ENCODE measurements at places on chromosomes 5 and 9.

- DNase-seq, result no peak
These were observed 308.7 kb downstream of the AGTPBP1 start for GRCh38 chr9:85433046-85433445.

DNA sequence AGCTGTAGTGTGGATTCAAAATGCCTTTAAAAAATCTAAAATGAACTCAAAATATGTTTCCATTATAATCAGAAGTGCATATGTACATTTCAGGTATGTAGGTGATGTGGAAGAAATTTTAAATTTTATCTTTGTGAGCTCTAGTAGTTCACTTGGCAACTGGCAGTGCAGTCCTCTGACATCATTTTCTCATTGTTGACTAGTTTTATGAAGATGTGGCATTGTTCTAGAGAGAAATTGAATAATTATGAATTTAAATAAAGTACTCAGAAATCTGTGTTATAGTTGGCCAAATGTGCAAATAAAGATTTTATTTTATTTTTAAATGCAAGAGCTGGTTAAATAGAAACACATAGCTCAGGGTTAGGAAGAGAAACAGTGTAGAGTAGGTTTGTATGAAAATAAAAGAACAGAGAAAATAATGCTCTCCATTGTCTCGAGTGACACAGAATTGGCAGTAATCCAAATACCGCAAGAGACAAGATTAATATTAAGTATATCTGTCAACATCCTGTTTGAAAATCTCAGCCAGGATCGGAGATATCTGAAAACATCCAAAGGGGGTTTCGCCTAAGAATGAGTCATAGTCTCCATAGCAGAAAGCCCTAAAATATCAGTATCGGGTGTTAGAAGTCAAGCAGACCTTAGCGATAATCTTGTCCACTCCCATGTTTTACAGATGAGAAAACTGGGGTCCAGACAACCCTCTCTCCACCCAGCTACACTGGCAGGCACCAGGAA lies 189.4 kb downstream of the CCDC192 start:
- peak; percentile 24 for DNase-seq

DNA sequence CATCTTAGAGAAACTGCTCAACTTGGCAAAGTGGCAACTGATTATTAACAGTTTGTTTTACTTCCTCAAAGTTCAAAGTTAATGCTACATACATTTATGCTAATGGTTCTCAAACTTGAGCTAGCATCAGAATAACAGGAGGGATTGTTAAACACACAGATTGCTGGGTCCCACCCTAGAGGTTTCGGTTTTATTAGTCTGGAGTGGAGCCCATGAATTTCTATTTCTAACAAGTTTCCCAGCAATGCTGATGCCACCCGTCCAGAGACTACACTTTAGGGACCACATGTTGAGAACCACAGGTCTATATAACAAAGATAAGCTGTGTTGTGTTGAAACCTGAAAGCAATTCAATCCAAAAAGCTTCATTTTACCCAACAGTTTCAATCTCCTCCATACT lies 95.3 kb downstream of the FBXW11 start:
- DNase-seq, result no peak

GRCh38 chr9:126420135-126420534 lies 93.5 kb downstream of the MVB12B start:
- DNase-seq, result no peak

GRCh38 chr5:14357851-14358250 lies 214.7 kb downstream of the TRIO start:
- no peak for DNase-seq

DNA sequence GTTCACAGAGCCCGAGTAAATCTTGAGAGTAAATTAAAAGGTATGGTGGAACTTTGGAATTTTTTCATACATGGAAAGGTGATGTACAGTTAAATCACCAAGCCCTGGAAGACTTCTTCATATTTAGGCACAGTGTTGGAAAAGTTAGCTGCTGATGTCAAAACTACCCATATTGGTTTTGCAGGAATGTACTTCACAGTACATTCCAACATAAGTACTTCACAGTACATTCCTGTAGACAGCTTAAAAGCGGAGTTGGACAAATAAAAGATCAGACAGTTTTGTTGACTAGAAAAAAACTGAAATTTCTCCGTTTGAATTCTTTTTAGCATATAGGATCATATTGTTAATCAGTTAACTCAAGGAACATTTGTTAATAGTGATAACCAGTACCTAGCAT lies 1.8 kb downstream of the RANBP17 start:
- no peak for DNase-seq

DNA sequence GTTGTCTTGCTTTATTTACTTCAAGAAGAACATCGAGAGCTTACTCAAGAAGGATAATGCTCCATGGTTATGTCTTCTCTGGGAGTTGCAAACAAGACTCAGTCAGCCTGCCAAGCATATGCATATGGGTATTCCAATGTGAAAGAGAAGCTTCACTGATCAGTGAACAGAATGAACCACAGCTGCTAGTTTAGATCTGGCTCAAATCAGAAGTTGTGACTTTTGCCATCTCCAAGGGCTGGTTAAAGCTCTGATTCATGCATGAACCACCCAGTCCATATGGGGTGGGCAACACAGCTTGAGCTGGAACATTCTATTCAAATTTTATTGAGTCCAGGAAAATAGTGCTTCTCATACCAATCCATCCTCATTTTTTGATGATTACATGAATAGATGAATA lies 50.0 kb downstream of the ATPSCKMT start:
- peak; percentile 15 for DNase-seq

- DNase-seq, result no peak
These were observed 170.7 kb downstream of the TSSK1B start for GRCh38 chr5:113264046-113264445.

- DNase-seq, result no peak
These were observed 101.3 kb upstream of the PHYKPL start for GRCh38 chr5:178333821-178334481.

DNA sequence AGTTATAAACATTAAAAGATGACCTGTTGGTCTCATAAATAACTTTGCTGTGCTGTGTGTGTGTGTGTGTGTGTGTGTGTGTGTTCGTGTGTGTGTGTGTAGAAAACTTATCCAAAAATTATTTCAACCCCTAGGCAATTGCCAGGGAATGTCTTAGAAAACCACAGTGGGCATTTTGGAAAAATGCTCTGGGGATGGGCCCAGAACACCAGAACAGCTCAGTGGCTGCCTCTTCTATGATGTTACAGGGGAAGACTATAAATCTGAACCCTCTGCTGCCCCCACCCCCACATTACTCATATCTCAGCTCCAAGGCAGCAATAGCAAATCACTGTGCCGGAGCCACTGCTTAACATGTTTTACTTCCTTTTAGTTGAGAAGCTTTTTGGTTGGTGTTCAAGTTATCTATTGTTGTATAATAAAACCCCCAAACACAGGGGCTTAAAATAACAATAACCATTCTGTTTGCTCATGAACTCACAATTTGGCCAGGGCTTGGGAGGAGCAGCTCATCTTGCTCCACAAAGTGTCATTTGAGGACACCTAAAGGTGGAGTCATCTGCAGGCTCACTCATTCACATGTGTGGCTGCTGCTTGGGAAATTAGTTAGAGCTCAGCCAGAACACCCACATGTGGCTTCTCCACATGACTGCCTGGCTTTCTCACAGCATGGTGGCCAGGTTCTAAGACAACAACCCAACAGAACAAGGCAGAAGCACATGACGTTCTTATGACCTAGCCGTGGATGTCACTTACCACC lies 40.4 kb downstream of the ACTBL2 start:
- DNase-seq, result peak; percentile 6

DNA sequence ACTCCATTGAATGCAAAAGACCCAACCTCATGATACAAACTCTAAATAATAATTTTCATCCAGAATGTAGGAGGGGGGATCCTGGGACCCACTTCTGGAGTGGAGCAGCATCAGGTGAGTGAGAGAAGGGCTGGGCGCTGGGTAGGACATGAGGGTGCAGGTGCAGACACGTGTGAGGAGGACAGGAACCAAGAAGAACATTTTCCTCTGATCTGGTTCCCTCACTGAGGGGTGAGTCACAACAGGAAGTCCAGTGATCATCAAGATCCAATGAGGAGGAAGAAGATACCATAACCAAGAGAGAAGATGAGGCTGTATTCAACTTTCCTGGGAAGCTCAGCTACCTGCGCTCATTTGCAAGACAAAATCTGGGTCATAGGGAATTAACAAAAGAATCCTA lies 57.4 kb downstream of the SFXN1 start:
- DNase-seq, result no peak

DNA sequence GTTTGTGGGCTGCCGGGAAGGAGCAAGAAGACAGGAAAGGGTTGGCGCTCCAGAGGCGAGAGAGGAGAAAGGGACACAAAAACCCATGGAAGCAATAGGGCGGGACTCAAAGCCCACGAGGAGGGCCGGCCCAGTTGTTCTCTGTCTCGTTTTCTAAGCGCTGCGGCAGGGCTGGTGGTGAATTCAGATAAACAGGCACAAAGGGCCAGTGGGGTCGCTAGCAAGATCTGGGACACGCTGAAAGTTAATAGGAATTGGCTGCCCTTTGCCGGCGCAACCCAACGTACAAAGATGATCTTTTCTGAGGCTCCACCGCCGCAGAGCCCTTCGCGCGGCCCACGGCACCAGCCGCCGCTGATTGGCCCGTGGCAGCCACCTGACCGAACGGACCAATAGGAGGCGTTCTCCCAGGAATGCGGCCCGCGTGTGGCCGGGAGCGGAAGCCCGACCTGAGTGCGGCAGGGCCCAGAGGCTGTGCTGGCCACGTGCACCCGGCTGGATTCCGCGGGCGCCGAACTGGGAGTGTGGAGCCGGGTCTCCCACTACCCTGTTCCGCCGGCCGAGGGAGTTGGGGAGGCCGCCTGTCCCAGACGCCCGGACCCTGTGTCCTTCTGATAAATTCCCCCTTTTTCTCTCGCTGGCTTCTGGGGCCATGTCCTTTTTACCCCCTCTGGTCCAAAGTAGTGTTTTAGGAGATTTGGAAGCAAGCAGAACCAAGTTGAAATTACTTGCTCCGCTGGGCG lies 16.8 kb upstream of the NSD1 start:
- DNase-seq, result no peak
